Fibroblast of skin of left biceps (primary cell): ENCODE measurements at places on chromosomes 2 and 18.

DNA sequence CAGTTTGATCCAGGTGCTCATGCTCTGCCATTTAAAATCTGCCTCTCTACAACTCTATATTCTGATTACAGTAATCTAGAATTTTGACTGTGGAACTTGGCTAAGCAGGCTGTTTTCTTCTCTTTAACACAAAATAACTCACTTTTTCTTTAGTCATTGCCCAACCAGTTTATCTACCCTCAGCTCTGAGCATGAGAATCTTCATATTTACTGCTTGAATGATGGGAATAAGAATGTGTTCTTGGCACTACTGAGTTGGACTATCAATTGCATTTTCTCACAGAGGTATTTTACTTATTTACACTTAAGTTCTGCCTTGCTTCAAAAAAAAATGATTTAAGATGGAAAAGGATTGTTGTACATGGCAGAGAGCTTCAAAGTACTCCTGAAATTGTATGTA lies 301.1 kb downstream of the CCDC85A start:
- no peak for DNase-seq

GRCh38 chr18:5144629-5145028 lies 52.4 kb downstream of the AKAIN1 start:
- no peak for DNase-seq

GRCh38 chr2:84386336-84387040 lies 72.6 kb downstream of the SUCLG1 start:
- no peak for DNase-seq

DNA sequence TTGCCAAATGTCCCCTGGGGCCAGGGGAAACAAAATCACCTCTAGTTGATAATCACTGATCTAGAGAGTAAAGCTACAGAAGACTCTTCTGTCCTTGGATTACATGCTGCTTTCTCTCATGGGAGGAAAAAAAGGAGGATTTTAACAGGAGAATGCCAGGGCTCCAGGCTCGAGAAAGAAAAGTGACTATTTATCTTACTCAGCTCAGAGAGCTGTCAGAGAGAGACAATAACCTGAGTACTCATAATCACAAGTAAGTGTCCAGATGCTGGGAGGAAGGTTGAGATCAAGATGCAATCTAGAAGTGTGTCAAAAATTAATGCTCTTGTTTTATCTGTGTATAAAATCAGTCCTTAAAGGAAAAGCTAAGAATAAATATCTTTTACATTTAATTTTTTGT lies 133.3 kb downstream of the PTRHD1 start:
- DNase-seq: no peak

DNA sequence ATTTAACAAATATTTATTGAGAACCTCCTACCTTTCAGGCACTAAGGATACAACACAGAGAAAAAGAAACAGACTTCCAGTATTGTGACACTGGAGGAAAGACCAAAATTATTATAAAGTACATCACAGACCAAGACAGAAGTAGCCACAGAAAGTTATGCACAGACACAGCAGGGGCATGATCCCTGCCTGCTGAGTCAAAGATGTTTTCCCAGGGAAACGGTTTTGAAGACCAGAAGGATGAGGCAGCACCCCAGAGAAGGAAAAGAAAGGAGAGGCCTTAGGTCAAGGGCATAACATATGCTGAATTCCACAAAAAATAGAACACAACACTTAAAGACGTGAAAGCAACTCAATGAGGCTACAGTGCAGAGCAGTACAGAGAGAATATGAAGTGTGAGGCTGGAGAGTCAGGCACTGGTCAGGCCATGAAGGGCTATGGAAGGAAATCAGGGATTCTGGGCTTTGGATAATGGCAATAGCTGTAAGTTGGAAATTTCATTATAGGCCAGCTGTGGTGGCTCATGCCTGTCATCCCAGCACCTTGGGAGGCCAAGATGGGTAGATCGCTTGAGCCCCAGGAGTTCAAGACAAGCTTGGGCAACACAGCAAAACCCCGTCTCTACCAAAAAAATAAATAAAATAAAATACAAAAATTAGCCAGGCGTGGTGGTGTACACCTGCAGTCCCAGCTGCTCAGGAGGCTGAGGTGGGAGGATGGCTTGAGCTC lies 8.2 kb downstream of the ADAM17 start:
- no peak for DNase-seq

GRCh38 chr2:136072621-136073020 lies 45.3 kb downstream of the CXCR4 start:
- no peak for DNase-seq

- DNase-seq: no peak
These were observed 55.7 kb downstream of the RTTN start for GRCh38 chr18:70149616-70150301.

DNA sequence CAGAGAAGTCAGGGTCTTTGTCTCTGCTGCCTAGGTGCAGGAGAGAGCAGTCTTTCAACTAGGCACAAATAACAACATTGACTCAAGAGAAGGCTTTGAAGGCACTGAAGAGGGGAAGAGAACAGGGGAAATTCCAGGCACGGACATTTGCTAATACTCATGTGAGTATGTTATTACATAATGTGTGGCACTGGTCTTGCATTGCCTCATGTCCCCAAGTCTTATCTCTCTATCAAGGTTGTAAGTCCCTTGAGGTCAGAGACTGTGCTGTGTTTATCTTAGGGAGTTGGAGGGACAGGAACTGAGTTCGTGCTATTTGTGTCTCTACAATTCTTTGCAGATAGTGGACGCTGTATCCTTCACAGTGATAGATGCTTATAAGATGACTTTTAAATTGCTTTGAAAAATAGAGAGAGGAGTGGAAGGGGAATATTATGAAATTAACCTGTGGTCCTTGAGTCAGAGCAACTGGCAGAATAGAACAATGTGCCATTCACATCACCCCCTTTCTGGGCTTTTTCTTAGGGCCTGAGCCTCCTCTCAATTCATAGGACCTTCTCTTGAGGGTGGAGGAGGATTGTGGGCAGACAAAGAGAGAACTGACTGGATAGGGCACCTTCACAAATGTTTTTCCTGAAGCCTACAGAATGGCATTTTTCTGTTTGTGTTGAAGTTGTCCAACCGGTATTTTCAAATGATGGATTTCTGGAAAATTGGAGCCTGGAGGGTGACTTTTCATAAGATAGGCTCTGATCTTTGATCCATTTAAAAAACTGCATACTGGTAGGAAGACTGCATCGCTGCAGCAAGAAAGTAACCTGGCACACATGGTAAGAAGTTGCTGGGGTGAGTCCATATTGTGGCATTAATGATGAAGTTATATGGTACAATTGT lies 96.6 kb upstream of the CXCR4 start:
- DNase-seq: no peak

DNA sequence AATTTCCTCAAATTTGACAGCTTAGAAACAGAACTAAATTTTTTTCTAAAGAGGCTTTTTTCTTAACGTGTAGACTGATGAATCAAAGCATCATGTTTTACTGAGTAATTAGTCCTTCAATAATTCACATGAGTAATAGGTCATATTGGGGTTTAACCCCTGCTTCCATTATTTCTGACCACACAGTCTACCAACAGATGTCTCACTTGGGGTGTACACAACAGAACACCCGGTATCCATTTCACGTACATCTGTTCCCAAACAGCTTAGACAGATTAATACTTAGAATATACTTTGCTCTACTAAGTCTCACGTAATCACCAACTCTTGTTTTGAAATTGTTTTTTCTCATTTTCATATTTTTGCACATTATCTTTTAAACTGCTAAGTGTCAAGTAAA lies 14.8 kb downstream of the CERKL start:
- no peak for DNase-seq

DNA sequence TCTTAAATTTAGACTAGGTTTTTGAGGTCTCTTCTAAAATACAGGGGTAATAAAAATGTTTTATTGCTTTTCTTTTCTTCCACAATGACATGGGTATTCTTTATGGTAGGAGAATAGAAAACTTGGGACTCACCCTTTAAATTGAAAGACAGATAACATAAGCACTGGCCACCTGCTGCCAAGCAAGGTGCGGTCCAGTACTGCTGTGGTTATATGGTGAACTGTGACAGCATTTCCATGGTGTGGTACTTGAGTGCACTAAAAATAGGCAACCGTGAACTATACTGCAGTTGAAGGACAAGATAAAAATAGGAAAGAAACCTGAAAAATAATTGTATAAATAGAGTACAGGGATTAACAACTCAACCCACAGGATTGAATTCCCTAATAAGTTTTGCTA lies 54.4 kb upstream of the GRB14 start:
- DNase-seq: no peak

- no peak for DNase-seq
These were observed 15.7 kb downstream of the ZNF407 start for GRCh38 chr18:74613381-74613780.

DNA sequence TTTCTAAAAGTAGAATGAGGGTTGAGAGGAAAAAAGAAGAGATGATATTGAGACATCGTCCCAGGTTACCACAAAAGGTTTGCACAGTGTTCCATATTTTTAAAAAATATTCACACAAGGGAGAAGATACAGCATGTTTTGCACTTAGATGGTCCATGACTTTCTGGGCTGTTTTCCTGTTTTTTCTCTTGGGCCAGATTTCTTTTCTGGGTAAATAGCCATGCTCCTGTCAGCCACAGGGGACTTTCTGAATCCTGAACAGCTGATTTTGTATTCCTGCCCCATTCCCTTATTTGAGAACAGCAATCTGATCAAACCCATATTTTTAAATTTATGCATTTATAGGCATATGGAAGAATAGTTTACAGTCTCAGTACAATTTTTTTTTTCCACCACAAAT lies 185.9 kb upstream of the NRP2 start:
- DNase-seq: no peak

DNA sequence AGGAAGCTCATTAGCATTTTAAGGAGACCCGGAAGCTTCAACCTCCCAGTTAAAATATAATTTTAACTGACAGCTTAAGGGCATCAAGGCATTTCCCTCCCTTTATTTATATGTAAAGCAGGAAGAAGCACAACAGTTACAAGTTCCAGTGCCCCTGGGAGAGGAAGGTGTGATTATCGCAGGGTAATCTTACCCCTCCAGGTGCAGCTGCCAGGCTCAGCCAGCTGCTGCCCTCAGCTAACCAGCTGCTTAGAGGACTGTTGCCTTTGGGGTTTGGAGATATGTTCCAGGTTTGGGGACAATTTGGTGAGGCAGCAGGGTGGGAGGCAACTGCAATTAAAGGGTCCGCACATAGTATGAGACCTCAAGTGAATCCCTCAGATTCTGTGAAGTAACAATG lies 55.3 kb upstream of the SETBP1 start:
- DNase-seq: no peak

DNA sequence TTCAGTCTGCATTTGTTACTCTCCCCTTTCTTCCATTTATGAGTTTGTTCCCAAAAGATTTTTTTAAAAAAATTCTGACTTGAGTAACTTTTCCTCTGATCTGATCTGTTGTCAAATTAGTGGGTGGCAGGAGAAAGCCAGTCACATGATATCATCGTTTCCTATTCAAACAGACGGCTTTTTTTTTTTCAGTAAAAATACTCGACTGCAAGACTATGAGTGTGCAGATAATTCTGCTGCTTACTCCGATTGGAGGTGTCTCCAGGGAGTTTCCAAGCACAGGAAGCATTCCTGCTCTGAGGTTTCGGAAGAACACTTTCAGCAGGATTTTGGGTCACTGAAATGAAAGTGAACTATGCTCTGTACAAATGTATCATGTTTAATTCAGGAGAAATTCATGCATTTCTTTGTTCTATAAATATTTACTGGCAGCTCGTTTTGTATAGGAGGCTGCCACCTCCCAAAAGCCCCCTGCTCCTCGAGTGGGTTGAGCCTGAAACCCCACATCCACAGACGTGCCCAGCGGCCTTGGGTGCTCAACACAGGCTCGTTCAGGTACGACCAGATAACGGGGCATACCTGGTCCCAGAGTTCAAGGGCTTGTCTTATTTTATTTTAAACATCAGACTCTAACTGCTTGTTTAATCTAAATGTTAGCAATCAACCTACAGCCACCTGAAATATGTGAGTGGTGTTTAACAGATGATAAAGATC lies 126.9 kb upstream of the ZNF516 start:
- DNase-seq: no peak

GRCh38 chr2:207792244-207792785 lies 22.6 kb upstream of the FZD5 start:
- peak; percentile 32 for DNase-seq

DNA sequence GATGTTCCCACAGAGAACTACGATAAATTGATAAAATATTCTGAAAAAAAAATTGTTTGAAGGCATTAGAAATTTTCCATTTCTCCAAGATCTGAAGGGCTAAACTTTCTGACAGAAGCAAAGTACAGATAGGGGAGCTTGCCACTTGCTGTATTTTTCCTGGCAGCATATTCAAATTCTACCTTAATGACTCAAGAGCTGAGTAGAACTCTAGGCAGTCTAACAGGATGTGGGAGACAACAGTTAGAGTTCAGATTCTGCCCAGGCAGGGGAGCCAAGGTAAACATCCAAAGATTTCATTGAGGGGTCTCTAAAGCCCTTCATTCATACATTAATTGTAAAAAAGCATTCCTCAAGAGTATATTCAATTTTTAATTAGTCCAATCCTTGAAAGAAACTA lies 46.0 kb upstream of the RIT2 start:
- DNase-seq: no peak

DNA sequence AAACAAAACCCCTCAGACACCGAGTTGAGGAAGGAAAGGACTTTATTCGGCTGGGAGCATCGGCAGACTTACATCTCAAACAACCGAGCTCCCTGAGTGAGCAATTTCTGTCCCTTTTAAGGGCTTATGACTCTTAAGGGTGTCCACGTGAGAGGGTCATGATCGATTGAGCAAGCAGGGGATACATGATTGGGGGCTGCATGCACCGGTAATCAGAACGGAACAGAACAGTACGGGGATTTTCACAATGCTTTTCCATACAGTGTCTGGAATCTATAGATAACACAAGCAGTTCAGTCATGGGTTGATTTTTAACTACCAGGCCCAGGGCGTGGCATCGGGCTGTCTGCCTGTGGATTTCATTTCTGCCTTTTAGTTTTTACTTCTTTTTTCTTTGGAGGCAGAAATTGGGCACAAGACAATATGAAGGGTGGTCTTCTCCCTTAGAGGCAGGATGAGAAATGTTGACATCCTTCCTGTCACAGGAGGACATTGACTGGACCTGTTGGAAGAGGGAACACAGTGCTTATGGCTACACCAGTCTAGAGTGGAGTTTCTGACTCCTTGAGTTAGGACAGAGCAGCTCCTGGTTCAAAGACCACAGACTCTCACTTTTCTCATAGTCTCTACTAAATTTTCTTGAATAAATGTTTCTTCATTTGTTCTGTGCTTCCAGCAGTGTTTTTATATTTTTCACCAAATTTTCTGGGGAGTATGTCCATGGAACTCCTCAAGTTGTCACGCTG lies 35.8 kb downstream of the SPOPL start:
- no peak for DNase-seq

DNA sequence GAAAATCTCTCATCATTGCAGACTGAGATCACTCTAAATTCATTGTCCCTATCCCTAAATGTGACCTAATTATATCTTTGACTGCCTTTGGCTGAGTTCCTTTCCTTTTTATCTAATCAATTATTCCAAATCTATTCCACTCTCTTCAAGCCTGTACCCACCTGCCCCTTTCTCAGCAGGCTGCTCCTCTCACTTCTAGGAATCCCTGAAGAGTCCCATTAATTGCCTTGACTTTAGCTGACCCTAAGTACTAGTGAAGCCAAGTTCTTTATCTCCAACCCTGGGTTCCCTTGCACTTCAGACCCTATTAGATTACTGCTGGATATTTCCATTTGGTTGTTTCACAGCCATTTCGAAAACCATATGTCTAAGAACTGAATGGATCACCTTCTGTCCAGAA lies 102.8 kb downstream of the GREB1L start:
- DNase-seq: no peak
